COR-L47 (cell line): ENCODE measurements at places on chromosomes 7 and 10.

GRCh38 chr10:6386346-6386745 lies 183.6 kb downstream of the PFKFB3 start:
- no peak for DNase-seq

DNA sequence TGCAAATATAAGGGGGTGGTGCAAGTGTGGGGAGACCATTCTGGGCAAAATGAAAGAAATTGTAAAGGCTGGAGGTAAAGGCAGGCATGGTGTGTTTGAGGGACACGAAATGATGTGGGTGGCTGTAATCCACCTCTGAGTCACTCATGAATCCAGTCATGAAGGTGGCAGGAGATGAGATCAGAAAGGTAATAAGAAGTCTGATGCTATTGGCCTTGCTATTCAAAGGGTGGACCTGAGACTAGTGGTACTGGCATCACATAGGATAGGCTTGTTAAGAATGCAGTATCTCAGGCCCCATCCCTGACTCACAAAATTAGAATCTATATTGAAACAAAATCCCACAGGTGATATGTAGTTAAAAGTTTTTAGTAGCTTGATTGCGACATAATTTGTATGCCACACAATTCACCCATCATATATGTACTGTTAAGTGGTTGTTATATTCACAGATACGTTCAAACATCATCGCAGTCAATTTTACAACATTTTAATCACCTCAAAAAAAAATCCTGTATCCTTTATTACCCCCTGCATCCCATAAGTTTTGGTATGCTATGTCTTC lies 85.6 kb downstream of the ST8SIA6 start:
- DNase-seq: no peak

- DNase-seq: no peak
These were observed 35.9 kb downstream of the PPP2R2D start for GRCh38 chr10:131936736-131937135.

DNA sequence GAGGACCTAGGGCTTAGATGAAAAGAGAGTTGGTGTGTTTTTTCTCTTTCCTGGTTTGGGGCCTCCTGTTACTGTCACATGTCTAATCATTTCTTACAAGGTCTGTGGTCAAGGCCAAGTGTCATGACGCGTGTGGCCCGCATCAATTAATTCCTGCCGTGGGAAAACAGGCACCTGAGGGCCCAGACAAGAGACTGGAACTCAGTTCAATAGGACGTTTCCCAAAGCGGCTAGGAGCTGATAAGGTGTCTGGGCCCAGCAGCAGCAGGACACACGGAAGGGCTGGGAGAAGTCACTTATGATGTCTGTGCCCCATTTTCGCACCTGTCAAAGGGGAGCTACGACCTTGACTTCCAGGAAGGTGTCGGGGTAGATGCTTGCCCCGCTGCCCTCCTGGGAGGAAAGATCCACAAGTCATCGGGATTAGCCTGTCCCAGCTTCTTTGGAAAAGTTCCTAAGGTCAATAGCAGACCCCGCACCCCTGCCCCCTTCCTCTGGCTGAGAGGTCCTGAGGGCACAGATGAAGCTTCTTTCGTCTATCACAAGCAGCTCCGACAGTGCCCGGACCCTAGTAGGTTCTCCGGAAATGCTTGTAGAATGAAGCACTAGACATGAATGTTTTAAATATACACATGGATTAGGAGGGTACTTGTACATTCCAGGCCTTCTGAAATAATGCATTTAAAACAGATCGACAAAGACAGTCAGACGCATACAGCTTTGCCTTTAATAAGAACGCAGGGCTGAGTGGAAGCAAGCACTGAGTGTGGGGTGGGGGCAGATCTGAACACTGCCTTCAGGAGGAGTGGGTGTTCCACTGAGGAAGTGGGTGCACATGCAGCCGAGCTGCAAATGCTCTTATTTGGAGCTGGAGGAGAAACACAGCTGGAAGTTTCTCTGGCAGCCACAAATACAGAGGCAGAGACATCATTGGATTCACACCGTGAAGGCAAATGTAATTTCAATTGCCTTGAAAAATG lies 237.5 kb upstream of the GRB10 start:
- DNase-seq: no peak

- no peak for DNase-seq
These were observed 348.5 kb upstream of the PRKCQ start for GRCh38 chr10:6928586-6928985.

GRCh38 chr7:146090023-146090645 lies 26.5 kb upstream of the CNTNAP2 start:
- peak; percentile 56 for DNase-seq

DNA sequence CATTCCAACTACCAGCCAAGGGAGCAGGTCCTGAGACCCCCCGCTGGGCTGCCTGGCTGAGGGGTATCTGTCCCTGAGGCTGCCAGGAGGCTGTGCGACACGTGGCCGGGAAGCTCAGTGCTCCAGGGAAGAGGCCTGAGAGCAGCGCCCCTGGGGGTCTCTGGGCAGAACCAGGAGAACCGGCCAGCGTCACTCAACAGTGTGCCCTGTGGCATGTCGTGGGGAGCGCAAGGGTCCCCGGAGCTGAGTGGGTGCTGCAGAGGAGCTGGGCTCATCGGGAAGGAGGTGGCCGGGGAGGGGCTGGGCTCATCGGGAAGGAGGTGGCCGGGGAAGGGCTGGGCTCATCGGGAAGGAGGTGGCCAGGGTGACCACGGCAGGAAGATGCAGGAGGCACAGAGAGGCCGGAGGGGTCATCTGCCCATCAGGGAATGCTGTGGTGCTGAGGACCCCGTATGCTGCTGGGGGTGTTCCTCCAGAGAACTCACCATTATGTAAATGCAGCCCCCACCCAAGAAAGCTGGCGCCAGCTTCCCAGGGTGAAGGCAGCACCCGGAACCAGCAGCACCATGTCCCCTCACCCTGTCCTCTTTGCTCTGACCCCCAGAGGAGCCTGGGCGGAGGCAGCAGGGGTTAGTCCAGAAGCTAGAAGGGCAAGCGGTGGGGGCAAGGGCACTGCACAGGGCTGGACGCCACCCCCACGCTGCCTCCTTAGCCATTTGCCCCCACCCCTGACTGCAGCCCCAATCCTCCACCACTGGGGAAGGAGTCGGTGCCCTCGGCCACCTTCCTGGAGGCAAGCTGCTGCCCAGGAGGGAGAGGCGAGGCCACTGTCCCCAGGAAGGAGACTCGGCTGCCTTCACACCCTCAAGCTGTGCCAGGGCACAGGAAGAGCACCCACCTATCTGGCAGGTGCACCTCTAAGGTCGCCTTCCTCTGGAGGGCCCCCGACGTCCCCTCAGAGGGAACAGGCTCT lies 33.3 kb downstream of the CALML3 start:
- DNase-seq: no peak

DNA sequence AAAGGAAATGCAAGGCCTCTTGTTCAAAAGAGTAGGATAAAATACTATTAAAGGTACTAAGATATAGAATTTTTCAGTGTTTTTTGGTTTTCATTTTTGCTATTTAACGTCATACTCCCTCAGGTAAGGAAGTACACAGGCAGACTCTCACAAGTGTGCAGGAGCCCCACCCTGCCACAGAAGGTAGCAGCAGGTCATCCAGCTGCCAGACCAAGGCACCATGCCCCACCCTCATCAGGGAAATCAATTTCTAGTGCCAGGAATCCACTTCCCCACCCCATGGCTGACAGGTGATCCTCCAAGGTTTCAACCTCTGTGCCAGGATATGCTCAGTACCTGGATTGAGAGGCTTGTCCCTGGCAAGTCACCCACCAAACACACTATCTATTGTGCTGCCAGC lies 712.9 kb downstream of the SORCS3 start:
- no peak for DNase-seq

- DNase-seq: peak; percentile 57
These were observed 73.3 kb downstream of the ARID5B start for GRCh38 chr10:61974601-61975390.

GRCh38 chr7:1428941-1429501 lies 30.2 kb downstream of the MICALL2 start:
- DNase-seq: no peak

GRCh38 chr10:131002031-131002861 lies 309.3 kb downstream of the TCERG1L start:
- DNase-seq: no peak

- no peak for DNase-seq
These were observed 151.4 kb downstream of the TFEC start for GRCh38 chr7:115879171-115879570.
